Stimulated activated CD8-positive, alpha-beta memory T cell treated with anti-CD3 and anti-CD28 coated beads, Interleukin-4, amount 100 ng/mL, for 4 hours (primary cell): ENCODE measurements at places on chromosomes 13 and 19.
A peak's percentile ranks its signal among the peaks of the same experiment; 100 is the strongest.

DNA sequence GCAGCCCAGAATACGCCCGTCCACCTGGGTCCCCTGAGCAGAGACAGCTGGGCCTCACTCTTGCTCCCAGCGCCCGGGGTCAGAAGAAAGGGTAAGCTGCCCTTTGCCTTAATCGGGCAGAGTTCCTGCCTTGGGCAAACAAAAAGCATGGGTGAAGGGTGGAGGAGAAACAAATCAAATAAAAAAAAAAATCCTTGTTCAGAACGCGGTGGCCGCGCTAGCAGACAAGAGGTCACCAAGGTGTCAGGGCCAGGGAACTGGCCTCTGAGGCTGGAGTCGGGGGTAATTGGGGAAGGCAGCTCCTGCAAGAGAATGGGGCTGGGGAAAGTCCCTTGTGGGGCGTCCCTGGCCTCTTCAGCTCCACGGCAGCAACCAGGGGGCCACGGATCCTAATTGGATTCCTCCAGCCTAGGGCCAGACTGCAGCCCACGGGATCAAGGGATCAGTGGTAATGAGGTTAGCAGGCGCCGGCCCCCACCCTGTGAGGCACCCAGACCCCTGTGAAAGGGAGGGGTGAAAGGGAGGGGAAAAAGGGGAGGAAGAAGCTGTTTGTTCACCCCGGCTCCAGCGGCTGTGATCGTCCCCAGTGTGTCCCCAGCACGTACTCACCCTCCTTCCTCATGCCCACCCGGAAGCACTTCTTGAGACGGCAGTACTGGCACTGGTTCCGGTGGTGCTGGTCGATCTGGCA, 5.5 kb downstream of the NR2F6 start:
- no peak for DNase-seq

GRCh38 chr19:8304841-8305621, 3.1 kb downstream of the CD320 start:
- DNase-seq = no peak

- DNase-seq = no peak
These were observed 5.8 kb downstream of the DYRK1B start for GRCh38 chr19:39828015-39828653.

DNA sequence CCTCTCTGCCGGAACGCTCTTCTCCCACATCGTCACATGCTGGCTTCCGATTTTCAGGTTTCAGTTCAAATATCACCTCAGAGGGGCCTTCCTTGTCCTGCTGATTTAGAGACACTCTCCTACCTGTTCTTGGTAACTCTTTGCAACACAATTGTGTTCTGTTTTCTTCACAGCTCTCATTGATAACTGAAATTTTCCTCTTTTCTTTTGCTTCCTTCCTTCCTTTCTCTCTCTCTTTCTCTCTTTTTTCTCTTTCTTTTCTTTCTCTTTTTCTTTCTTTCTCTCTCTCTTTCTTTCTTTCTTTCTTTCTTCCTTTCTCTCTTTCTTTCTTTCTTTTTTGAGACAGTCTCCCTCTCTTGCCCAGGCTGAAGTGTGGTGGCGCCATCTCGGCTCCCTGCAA, 12.0 kb upstream of the LRRC4B start:
- DNase-seq = no peak

DNA sequence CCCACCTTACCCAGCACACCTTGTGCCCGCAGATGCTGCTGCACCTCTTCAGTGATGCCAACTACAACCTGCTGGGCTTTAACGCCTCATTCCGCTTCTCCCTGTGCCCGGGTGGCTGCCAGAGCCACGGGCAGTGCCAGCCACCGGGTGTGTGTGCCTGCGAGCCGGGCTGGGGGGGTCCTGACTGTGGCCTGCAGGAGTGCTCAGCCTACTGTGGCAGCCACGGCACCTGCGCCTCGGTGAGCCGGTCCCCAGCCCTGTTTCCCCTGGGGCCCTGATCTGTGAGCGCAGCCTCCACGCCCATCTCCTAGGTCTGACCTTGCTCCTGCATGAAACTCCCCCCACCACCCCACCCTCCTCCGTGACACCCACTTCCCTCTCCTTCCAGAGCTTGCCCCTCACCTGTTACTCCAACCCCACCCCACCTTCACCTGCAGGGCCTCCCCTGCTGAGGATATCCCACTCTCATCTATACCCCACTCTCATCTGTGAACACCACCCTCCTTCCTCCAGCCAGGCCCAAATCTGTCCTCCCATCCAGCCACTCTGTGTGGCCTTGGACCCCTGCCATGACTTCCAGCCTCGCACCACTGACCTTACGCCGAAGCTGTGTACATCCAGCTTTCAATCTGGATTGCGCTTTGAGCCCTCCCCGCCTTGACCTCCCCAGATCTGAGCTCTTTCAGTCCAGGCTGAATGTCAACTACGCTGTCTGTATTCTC, 8.7 kb downstream of the MEGF8 start:
- no peak for DNase-seq

GRCh38 chr19:13024126-13024950, 29.1 kb downstream of the NFIX start:
- DNase-seq = no peak

- no peak for DNase-seq
These were observed 107.7 kb upstream of the HTR2A start for GRCh38 chr13:47004540-47004939.

DNA sequence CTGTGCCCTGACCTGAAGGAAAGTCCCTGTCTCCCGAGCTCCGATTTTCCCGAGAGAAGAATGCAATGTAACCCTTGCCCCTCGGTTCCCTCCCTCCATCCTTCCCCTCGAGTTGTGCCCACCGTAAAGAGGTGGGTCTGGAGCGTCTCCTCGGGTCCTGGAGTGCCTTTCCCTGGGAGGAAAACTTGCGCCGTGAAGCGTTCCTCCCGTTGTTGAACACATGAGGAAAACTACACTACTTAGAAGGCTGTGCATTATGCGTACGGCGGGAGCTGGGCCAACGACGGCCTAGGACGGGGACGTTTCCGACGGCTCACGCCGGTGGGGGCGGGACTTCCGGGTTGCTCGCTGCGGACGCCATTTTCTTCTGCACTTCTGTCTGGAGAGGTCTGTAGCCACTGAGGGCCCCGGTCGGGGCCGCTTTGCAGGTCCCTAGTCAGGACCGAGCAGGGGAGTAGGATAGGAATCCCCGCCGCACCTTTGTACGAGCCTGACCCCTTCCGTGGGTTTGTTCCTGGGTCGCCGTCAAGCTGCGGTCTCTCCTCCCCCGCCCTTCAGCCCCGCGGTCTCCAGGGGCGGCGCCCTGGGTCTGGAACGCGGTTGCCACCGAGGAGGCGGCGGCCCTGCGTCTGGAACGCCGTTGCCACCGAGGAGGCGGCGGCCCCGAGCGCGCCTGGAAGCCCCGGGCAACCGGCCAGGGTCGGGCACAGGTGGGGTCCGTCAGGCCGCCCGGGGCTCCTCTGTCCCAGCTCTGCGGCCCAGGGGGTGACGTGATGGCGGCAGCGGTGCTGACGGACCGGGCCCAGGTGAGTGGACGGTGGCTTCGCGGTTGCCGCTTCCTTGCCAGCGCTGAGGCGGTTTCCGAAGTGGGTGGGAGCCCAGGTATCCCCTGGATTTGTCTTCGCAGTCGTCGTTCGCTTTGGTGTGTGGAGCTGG, at the start of gene ZNF264:
ZNF264 (plus strand) TSS at position 360 of the 936 bp plus-strand sequence; CDS start at position 774, 414 bp downstream.
- DNase-seq = peak; percentile 73

DNA sequence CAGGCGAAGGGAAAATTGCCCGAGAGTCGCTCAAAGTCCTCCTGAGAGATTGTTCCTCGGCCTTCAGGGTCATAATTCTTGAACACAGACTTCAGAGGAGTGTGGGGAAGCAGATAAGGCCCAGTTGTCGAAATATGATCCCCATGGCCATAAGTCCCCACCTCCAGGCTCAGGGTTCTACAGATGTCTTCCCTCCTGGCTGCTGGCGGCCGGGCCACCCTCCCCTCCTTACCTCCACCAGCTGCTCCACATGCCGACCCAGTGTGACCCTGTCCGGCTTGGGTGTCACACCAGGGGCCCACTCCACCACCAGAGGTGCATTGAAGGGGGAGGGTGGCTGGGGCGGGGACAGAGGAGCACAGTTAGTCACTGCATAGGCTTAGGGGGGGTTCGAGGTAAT, 10.1 kb downstream of the FAM98C start:
- DNase-seq = no peak

- DNase-seq = no peak
These were observed 16.3 kb upstream of the TEX29 start for GRCh38 chr13:111304041-111304544.

DNA sequence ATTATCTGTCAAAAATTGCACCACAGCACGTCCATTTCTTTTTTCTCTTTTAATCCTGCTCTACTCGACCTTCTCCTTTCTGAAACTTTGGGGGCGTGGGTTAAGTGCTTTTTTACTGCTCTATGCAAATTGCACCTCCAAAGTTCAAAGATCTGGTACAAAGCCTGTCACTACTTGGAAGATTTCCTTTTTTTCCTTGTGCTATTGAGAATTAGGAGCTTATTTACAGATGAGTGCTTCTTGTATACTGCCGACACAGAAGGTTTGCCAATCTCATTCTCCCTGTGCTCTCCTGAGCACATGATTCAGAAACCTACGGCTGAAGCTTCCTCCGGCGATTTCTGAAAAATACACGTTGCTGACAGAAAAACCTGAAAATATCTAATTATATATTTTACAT, 94.8 kb downstream of the TEX29 start:
- DNase-seq = no peak

DNA sequence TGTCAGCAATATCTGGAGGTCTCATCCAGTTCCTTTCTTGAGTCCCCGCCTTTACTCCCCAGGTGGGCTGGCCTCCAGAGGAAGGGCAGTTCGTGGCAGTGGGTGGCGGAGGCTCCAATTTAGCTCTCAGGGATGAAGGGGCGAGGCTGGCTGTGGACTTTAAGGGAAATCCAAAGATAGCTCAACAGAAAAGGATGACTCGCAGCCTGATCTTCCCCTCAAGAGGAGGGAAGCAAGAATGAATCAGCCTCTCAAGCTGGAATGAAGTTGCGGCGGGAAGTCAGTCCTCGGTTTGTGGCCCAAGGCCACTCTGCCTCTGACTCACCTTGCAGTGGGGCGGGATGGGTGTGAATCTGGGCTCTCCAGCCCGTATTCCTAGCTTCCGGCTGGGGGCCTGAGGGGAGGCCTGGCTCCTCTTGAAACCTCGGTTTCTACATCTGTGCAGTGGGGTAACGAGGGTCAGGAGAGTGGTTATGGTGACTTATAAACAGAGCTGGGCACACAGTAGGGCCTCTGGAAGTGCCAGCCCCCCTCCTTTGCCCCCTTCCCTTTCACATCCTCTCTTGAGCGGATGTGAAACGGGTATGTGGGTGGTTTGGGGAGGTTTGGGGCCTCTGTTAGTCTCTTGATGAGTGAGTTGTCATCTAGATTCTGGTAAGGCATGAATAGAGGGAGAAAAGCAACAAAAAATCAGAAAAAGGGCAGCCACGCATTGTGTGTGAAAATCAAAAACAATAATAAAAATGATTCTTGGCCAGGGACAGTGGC, 10.5 kb upstream of the SMG9 start:
- peak; percentile 46 for DNase-seq

- DNase-seq = no peak
These were observed 23.0 kb downstream of the PAN3 start for GRCh38 chr13:28161370-28161769.

DNA sequence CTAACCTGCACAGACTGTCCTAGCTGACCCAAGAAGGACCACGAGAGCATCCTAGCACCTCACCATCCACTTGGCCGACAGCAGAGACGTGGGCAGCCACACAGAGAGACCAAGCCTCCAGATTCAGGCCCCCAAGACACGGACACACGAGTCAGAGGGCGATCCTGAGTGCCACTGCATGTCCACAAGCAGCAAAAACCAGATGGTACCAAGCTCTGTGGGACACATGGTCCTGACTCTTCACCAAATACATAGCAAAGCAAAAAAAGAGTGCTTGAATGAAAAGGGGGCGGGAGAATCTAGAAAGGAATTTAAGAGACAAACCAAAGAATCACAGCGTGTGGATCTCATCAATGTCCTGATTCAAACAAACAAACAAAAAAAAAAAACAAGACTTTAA, 45.2 kb downstream of the MLLT1 start:
- no peak for DNase-seq

DNA sequence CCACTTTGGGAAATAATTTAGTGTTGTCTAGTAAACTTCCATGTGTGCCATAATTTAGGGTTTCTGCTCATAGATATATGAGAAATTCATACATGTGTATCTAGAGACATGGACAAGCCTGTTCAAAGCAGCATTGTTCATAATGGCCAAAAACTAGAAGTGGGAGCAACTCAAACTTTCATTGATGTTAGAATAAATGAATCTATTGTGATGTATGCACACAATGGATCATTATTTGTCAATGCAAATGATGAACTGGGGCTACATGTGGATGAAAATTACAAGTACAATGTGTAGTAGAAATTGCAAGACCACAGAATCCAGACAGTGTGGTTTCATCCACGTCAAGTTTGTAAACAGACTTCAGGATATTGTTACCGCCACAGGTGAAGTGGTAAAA, 284.7 kb downstream of the SLC7A1 start:
- no peak for DNase-seq

DNA sequence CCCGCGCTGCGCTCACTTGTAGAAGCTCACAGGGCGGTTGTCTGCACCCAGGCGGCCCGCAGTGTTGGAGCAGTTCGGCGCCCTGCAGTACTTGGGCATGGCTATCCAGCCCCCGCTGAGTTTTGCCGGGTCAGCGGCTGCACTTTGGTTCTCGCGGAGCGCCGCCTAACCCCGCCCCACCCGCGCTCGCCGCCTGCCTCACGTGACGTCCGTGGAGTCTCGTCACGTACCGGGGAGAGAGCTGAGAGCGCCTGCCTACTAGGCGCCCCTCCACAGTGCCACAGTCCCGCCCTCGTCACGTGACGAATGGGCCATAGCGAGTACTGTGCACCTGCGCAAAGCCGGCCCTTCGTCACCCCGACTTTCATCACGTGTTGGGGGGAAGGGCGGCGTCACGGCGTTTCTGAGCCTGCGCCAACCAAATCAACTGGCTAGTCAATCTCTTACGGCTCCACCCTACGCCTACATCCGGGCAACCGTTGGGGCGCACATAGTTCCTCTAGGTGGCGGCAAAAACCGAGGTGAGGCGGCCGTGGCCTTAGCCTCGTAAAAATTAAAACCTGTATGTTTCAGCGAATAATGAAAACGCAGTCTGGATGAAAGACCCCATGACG, at the start of gene THAP8:
THAP8 (minus strand) TSS at position 167 of the 614 bp plus-strand sequence; CDS start at position 99, 68 bp downstream.
- peak; percentile 100 for DNase-seq

GRCh38 chr13:50236898-50237318, 221.7 kb downstream of the KCNRG start:
- DNase-seq = no peak

- DNase-seq = no peak
These were observed 493 bp upstream of the PDE4A start for GRCh38 chr19:10419646-10420443.

DNA sequence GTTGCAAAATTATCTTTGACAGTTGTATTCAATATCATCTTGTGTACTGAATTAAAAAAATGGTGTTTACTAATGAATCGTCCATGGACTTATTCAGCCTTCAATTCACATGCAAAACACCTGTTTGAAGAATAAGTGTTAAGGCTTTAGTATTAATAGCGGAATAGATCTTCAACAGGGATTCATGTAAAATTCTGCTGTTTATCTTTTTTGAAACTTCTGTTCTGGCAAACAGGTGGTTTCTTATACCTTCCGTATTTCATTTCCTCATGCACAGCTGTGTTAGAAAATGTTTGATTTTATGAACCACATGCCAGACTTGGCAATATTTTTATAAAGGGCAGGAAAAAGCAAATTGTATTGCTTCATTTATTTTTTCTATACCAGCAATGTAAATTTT, 255.7 kb downstream of the DACH1 start:
- no peak for DNase-seq
